Hepatic stellate cell (primary cell): ENCODE measurements at places on chromosomes 5 and 9.

DNA sequence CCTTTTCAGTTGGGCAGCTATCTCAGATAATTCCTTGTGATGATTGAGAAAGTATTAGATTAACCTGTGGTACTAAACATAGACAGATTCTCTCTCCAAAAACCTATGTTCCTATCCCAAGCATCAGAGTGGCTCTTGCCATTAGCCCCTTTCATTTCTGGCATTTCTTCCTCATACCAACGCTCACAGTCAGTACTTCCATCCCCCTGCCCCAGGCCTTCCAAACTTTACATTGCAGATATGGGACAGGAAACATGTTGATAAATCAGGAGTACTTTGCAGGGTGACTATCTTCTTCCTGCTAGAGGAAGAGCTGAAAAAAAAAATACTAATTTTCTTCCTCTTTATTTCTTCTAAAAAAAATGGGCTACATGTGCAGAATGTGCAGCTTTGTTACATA lies 442.6 kb upstream of the RGMB start:
- DNase-seq: no peak

- no peak for DNase-seq
Measured at GRCh38 chr5:77425998-77426659, 66.0 kb downstream of the WDR41 start.

DNA sequence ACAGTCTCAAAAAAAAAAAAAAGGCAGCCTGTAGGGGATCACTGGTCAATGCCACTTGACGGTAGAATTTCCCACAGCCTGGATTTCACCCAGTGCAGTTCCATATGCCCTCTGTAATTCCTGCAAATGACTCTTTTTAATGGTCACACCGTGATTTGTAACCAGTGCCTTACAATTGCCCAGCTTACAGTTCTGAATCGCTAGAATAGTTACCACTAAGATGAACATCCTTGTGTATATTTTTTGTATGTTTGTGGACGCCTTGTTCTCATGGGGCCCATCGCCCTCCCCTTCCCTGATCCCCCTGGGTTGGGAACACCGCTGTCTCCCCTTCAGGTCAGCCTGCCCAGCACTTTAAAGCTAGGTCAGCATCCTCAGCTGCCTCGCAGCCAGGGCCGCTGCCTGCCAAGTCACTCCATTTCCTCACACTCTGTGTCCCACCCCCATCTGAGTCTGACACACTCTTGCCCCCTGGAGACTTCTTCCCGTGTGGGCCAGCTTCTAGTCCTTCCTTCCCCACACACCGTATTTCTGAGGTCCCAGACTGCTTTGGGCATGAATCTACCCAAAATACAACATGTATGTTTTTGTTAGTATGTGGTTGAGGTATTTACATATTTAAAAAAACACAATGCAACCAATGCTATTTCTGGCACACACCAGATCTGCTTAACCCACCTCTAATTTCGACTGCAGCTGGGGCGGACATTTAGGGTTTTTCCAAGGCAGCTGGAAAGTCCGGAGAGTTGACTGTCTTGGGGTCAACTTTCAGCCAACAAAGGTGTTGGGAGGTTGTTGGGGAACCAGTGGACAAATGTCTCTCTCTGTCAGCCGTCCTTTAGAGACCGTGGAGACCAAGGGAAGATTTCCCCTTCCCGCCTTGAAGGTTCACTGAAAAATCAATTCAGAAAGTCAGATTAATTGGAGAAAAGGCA lies 120.5 kb upstream of the NEK6 start:
- no peak for DNase-seq

DNA sequence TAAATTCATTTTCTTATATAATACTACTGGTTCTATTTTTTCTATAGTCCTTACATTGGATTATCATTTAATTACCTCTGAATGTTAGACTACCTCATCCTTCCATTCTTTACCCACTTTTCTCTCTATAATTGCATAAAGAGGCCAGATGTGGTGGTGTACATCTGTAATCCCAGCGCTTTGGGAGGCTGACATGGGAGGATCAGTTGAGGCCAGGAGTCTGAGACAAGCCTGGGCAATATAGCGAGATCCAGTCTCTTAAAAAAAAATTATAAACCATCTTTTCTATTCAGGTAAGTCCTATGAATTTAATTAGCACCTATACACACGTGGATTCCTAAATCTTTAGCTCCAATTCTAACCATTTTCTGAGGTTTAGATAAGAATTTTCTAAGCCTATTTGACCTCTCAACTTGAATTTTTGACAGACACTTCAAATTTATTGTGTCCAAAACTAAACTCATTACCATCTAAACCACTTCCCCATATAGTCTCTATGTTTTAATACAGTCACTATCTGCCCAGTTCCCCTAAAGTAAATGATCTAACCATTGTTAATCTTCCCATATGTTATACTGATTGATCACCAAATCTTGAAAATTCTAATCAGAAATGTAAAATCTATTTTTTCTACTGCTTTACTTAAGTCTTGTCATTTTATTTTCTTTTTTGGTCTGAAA lies 33.0 kb upstream of the CHD1 start:
- DNase-seq: no peak

DNA sequence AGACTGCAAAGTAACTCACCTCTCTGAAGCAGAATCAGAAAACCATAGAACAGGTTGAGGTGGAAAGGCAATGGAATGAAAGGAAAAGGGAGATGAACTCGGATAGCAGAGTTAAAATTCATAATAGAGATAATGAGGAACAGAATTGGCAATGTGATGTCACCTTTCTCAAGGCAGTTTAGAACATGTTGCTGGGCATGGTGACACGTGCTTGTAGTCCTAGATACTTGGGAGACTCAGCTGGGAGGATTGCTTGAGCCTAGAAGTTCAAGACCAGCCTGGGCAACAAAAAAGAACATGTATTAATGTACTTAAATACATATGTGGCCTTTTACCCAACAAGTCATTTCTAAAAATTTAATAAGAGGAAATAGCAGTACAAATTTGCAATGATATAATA lies 81.6 kb upstream of the MIER3 start:
- DNase-seq: no peak

DNA sequence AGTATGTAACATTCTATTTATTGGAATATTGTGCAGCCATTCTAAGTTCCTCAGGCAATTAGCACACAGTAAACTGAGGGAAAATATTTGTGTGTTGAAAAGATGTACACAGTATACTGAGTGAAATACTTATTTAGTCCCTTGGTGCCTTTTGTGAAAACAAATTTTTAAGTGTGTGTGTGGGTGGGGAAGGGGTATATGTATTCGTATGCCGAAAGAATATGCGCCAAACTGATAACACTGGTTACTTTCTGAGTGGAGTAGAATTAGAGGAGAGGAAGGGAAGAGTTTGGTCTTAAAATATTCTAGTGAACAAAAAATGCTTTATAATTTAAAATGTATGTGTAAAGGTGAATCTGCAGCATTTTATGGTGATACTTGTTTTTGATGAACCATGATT lies 3.1 kb downstream of the DCP2 start:
- DNase-seq: no peak

DNA sequence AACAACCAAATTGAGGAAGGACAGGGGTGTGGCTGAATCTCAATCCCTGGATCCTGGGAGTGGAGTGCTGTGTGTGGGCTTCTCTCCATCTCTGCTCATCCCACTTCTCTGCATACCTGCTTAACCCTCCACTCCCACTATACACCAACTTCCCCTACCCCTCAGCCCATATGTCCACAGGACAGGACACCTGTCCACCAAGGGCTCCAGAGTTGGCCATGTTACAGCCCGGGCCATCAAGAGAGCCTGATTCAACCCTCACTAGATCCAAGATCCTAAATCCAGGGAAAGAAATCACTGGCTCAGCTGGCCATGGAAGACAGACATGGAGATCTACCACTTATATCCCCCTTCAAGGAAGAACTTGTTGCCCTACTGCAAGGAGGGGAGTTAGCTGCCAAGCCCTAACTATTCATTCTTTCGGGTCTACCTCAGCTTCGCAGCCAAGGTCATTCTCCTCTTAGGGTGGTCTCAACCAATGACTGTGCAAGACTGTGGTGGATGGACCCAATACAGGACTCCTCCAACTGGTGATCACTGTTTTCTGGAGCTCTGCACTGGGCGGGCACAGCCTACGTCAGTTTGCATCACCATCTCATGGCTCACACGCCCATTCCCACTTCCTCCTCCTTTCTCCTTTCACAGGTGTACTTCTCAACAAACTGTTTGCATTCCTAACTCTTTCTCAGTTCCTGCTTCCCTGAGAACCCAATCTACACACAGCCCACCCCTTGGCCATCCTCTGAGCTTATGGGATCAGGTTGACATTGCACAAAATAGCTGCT lies 53.7 kb upstream of the ZBTB43 start:
- DNase-seq: no peak

GRCh38 chr5:41275813-41276512 lies 62.6 kb upstream of the C6 start:
- DNase-seq: no peak

DNA sequence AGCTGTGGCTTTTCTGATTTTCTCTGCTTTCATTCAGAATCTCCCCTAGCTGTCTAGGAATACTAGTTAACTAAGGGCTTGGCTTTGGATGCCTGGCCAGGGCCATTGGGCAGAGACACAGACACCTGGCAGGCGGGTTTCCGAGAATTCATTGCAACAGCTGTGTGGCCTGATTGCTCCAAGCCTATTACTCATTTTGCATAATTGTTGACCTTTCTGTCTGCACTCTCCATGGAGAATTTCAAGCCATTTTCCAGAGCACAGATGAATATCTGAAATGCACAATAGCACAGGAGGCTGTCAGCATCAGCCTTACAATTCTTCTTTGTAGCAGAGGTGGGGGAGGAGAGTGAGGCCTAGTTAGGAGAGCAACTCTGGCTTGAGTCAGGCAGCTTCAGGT lies 310.5 kb downstream of the DMAC1 start:
- DNase-seq: no peak

- no peak for DNase-seq
Measured at GRCh38 chr5:41637424-41637823, 127.0 kb upstream of the PLCXD3 start.

DNA sequence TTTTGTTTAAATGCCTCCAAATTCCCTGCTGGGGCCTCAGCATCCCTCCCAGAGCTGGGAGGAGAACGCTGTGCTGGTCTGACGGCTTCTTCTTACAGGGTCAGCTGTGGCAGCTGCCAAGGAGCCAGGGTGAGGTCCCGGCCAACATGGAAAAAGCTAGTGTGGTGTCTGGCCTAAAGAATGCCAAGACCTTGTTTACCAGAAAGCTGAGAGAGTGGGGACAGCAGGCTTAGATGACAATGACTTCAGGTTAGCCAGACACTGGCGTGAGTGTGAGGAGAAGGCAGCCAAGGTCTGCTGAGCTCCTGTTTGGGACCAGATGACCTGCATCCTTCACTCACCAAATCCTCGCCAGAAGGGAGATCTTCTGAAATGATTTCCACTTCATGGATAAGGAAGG lies 112.5 kb downstream of the CRB2 start:
- no peak for DNase-seq

GRCh38 chr9:109963079-109963478 lies 183.1 kb downstream of the PALM2AKAP2 start:
- no peak for DNase-seq

DNA sequence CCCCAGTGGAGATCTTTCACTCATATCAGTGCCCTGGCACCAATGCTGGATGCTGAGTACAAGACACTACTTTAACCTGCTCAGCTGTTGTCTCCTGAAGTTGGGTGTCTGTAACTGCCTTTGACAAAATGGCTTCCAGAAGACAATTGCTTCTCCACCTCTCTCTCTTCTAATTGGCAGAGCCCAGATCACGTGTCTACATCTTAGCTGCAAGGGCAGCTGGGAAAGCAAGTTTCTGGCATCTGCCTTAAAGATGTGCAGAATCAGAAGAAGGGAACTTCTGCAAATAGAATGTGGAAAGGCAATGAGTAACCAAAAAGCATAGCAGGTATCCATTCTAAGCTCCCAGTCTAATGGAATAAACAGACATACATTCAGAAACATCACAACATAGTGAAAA lies 81.1 kb downstream of the PDZD2 start:
- no peak for DNase-seq

DNA sequence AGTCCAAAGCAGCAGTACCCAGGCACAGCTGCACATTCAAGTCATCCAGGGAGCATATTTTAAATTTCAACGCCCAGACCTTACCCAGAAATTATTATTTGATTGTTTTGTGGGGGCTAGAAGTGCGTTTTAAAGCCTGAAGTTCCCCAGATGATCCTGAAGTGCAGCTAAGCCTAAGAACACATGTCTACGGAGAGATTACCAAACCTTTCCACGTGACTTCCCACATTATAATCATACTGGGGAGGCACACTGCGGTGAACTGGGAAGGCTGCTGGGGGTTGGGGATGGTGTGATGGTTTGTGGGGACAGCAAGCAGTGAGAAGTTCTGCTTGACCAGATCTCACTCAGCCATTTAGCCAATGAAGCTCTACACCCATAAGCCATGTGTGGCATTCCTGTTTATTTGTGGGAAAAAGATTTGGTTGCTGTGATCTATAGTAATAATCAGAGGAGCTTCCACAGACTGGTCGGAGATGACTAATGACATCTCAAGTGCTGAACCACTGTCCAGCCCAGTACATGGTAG lies 93.4 kb upstream of the CDH6 start:
- DNase-seq: no peak

DNA sequence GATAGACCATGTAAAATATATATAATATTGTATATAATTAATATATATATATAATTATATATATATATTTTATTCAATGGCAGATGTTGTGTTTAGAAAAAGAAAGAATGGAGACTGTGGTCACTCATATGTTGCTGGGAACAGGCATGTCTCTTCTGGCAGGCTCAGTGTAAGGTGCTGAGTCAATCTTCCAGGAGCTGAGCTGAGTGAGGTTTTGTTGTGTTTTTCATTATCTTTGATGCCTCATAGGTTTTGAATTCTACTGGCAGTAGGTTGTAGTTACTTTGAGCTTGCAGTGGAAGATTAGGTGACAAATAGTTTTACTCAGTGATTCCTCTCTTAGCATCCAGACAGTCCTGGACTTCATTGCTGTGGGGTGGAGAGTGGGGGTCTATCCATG lies 561.3 kb downstream of the IRX1 start:
- DNase-seq: no peak

- DNase-seq: no peak
Measured at GRCh38 chr5:76964060-76964459, 11.2 kb downstream of the CRHBP start.

- no peak for DNase-seq
Measured at GRCh38 chr5:111268300-111268699, 44.1 kb downstream of the CAMK4 start.

GRCh38 chr5:1417586-1418225 lies 27.5 kb downstream of the SLC6A3 start:
- DNase-seq: no peak

DNA sequence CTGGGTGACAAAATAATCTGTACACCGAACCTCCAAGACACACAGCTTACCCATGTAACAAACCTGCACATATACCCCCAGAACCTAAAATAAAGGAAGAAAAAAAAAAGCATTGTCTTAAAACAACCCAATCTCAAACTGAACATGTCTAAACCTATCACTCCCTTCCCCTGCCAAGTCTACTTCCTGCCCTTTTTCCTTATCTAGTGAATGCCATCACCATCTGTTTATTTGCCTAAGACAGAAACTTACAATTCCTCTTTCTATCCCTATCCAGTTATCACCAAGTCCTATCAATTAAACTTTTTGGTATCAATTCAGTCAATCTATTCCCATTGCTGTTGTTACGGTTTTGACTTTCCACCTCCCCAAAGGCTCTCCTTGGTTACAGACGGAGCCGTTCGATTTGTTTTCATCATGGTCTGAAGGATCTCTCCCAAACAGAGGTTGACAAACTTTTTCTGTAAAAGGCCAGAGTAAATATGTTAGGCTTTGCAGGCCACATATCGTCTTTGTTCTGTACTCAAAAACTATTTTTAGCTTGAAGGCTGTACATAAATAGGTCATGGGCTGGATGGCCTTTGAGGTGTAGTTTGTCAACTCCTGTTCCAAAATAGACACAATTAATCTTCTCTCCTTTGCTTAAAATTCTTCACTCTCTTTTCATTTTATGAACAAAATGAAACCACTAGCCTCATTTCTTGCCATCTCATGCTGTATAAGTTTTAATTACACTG lies 12.1 kb downstream of the NOL8 start:
- no peak for DNase-seq
